Fibroblast of skin of right biceps (primary cell): ENCODE measurements at places on chromosomes 5 and 9.

DNA sequence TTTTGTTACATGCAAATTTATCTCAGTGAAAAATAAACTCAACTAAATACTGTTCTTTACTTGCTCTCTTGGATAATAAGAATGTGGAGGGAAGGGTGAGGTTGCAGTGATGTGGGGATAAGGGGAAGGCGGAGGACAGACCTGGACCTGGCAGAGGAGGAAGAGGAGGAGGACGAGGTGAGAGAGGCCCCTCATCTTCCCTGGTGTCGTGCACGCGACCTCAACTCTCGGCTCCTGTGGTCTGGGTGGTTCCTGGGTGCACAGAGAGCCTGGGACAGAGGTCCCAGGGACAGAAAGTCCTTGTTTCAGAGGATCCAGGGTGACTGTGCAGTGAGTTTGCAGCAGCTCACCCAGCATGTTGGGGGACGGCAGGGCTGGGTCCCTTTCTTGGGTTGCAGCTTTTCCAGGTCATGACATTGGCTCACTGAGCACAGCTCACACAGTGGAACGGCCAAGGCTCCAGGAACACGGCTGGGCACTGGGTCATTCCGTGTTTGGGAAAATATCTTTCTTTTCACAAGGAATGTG is 37.7 kb upstream of the LPCAT1 start:
- DNase-seq: no peak

GRCh38 chr5:16866795-16867576 is 69.1 kb downstream of the MYO10 start:
- no peak for DNase-seq

DNA sequence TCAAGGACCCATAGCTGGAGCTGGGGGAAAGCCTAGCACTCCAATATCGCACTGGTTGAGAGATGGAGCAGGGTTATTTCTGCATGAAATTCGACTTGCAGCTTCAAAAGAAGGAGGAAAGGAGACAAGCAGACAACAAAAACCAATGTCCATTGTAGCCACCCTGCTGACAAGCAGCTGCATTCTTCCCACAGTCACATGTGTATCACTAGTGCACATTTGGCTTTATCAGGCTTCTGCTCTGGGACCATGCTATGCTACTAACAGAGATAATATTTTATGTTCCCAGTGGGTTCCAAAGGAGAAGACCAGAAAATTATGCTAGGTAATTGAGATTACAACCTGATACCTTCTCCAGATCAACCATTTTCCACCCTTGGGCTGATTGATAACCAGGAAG is 59.7 kb downstream of the MFAP3 start:
- no peak for DNase-seq

DNA sequence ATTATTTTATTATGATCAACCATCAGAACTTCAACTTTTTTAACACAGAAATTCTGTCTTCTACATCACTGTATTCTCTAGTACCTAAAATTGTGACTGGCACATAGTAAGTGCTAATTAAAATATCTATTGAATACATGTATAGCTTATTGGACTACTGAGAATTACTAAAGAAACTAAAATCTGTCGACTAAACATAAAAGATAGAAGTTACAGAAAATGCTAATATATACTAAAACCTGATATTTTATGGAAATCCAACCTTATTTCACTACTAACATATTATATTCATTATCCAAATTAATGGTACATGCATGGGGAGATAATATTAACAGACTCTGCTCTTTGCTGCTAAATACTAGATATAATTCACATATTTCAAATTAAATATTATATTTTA is 153.6 kb downstream of the DTWD2 start:
- no peak for DNase-seq

DNA sequence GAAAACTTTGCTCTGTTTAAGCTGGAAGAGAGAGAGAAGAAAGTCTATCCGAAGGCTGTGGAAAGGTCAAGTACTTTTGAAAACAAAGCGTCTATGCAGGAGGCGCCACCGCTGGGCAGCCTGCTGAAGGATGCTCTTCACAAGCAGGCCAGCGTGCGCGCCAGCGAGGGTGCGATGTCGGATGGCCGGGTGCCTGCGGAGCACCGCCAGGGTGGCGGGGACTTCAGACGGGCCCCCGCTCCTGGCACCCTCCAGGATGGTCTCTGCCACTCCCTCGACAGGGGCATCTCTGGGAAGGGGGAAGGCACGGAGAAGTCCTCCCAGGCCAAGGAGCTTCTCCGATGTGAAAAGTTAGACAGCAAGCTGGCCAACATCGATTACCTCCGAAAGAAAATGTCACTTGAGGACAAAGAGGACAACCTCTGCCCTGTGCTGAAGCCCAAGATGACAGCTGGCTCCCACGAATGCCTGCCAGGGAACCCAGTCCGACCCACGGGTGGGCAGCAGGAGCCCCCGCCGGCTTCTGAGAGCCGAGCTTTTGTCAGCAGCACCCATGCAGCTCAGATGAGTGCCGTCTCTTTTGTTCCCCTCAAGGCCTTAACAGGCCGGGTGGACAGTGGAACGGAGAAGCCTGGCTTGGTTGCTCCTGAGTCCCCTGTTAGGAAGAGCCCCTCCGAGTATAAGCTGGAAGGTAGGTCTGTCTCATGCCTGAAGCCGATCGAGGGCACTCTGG is 32.6 kb downstream of the CD180 start:
- no peak for DNase-seq

DNA sequence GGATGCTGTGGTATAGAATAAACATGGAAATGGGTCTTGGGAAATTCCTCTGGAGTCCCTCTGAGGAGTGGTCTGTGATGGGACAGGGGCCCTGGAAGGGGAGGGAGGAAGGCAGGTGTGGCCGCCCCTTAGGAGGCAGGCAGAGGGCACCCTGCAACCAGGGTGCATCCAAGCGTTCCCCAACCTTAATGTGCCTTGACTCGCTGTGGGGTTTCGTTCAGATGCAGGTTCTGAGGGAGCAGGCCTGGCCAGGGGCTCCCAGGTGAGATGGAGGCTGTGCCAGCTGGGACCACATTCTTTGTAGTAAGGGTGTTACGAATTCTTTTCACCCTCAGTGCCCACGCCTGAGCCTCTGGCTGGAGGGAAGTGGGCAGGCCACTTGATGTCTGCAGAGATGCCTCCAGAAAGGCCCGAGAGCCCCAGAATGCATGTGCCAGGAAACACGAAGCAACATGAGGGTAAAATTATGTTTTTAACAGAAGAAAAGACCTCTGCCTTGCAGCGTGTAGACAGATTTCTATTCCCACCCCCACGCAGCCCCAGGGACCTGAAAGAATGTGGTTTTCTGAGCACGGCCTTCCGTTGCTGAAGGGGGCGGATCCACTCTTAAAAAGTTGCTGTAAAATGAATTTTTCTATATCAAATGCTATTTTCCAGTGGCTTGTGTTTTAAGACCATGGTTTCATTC is 150.4 kb upstream of the IER5L start:
- peak; percentile 66 for DNase-seq
